ENCODE measurements at places on chromosomes 13 and 19.

DNA sequence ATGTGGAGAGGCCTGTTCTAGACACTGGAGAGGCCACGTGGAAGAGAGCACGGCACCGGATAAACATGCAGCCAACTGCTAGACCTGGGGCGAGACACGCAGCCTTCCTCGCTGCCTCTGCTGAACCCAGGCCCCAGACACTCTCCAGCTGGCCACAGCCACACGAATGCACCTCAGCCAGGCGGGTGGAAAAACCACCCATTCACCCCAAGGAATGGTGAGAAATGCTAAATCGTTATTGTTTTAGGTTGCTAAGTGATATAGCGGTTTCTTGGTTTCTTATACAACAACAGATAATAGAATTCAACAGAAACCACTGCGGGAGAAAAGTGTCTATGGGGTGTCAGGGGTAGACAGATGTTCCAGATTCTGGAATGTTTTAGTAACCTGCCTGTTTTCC, 52.5 kb downstream of the STK24 start:
- DNase-seq, result no peak

- no peak for DNase-seq
Measured at GRCh38 chr19:1181606-1182005, 7.5 kb upstream of the SBNO2 start.

GRCh38 chr13:36371185-36371584, 25.0 kb upstream of the SPART start:
- no peak for DNase-seq

- DNase-seq, result no peak
Measured at GRCh38 chr19:7670790-7671189, 1.9 kb downstream of the RETN start.

- DNase-seq, result no peak
Measured at GRCh38 chr19:44447916-44448674, at the start of gene ZNF229. ZNF229 (minus strand) TSS chr19:44448472; CDS start chr19:44442847, 5,625 bp downstream.
